Neural progenitor cell (in vitro differentiated cells): ENCODE measurements at places on chromosomes 5 and 9. TPM values are rescaled to one million over a fixed set of nuclear protein-coding genes. Genes with fewer than 3 reads are reported as not detected.

The OR1J1 gene
- not detected in 2 replicates for total RNA-seq

The PCDHGB4 gene
- total RNA-seq: 10.4 and 14.9 TPM in 2 replicates

GRCh38 chr9:82281066-82281465, 292.5 kb downstream of the SPATA31D1 start:
- no peak for DNase-seq

DNA sequence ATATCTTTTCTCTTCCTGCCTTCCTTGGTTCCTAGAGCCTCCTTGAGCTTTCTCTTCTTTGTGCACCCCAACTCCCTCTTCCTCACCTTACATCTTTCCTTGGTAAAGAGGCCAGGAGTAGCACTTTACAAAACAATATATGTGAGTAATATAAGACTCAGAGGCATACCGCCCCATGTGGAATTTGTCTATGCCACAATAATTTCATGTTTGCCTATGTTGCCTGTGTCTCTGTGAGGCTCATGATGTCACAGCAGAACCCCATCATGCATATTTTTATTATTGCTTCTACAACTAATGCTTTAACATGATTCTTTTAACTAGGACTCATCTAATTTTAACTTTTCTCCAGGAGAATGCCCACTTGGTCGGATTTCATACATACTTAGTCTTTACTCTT, 15.0 kb upstream of the LVRN start:
- no peak for DNase-seq

- DNase-seq: no peak
Measured at GRCh38 chr9:108634204-108634603, 221.6 kb downstream of the ACTL7B start.
